ENCODE measurements at places on chromosomes 12 and 14.

- no peak for DNase-seq
Measured at GRCh38 chr12:11753826-11754225, 104.4 kb downstream of the ETV6 start.

GRCh38 chr14:93960108-93960475 lies 16.3 kb downstream of the ASB2 start:
- DNase-seq: no peak

GRCh38 chr12:80766897-80767296 lies 50.2 kb downstream of the MYF5 start:
- DNase-seq: no peak

- DNase-seq: no peak
Measured at GRCh38 chr12:79424109-79424721, 266.5 kb downstream of the PAWR start.

DNA sequence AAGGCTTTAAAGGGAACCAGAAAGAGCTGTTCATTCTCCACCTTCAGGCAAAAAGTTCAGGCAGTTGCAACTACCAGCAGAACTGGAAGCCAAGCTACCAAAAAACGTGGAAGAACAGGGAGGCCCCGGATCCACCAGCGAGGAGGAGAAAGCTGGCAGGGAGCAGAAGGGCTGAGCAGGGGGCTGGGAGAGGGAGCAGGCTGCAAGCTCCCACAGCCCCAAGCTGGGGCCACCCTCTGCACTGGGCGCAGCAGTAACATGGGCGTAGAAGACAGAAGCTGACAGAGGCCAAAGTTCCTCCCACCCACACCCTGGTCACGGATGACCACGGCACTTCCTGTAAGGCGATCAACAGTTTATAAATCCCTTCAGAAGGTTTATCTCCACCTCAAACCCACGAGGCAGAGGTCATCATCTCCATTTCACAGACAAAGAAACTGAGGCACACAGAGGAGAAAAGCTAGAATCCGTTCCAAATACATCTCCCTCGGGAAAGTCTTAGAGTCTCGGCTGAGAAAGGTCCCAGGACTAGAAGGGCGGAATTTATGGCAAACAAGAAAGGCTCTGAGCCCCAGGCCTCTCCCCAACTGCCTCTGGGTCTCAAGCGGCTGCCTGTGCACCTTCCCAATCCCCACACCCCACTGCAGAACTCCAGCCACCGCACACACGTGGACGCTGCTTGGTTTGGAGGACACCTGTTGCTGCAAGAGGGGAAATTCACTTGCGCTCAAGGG lies 1.8 kb downstream of the CCDC85C start:
- no peak for DNase-seq

DNA sequence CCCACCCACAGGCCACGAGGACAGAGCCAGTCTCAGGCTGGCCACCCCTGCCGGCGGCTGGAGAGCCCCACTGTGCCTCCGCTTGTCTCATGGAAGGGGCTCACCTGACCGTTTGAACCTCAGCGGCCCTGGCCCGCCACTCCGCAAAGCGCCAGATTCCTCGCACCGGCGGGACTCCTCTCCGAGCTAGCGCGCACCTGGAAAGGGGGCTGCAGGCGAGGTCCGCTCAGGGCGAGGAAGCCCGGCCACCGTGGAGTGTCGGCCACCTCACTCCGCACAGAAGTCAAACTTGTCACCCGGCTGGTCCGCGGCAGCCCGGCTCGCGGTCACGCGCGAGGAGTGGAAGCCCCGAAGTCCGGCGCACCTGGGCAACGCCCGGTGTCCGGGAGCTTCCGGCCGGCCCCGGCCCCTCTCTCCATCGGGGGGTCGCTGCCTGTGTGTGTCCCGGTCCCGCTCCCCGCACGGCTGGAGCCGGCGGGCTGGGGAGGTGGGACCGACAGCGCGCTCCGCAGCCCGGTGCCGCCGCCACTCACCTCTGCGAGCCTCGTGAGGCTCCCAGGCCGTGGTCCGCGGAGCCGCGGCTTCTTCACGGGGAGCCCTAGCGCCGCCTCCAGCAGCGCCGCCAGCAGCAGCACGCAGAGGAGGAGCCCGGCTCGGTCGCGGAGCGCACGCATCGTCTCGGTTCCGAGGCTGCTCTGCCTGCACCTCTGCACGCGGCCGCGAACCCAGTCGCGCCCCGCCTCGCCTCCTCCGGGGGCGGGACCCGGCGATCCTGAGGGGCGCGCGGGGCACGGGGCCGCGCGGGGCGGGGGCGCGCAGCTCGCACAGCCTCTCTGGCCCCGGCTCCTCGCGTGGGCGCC lies at the start of gene ISM2:
ISM2 (minus strand) TSS at position 697 of the 860 bp plus-strand sequence; CDS start at position 674, 23 bp downstream.
- no peak for DNase-seq

- DNase-seq: no peak
Measured at GRCh38 chr12:29317556-29318363, 63.2 kb downstream of the ERGIC2 start.

- DNase-seq: no peak
Measured at GRCh38 chr12:83827860-83828259, 1084.7 kb downstream of the SLC6A15 start.

GRCh38 chr12:69844836-69845235 lies 19.8 kb downstream of the MYRFL start:
- DNase-seq: no peak

DNA sequence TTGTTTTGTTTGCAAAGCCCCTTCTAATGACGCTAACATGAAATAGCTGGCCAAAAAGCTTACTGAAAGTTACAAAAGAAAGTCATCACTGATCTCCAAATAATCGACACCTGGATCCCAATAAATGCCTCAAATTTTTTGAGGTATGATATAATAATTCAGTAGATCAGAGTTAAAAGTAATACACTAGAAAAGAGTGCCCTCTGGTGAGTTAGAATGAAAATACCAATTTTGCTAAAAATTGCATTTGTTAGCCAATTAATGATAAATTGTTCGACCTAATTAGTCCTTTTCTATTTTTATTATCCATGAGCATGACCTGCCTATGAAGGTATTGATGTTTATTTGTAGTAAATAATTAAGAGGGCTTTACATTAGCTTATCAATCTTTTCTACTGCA lies 78.6 kb downstream of the CEP128 start:
- no peak for DNase-seq

DNA sequence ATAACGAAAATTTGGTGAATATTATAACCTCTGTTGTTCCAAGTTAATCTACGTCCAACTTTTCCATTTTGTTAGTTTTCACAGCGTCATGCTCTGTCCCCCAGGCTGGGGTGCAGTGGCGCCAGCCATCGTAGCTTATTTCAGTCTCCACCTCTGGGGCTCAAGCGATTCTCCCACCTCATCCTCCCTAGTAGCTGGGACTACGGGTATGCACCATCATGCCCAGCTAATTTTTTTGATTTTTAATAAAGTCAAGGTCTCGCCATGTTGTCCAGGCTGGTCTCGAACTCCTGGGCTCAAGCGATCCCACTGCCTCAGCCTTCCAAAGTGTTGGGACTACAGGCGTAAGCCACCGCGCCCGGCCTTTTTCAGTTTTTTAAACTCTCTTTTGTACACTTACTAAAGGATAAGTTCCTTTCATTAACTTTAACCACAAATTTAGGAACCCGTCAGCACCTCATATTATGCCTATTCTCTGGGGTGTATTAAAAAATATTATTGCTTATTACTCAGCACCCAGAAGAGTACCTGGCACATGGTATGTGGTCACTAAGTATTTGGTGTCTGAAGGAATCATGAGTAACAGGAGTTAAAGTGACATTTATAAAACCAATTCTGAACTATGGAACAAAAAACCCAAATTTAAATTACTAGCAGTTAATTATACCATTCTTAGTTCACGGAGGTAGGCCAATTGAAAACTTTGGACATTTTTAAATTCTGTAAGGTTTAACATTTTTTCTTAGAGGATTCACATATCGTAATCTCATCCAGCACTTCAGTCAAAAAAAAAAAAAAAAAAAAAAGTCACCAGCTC lies 925 bp upstream of the MIPOL1 start:
- no peak for DNase-seq

DNA sequence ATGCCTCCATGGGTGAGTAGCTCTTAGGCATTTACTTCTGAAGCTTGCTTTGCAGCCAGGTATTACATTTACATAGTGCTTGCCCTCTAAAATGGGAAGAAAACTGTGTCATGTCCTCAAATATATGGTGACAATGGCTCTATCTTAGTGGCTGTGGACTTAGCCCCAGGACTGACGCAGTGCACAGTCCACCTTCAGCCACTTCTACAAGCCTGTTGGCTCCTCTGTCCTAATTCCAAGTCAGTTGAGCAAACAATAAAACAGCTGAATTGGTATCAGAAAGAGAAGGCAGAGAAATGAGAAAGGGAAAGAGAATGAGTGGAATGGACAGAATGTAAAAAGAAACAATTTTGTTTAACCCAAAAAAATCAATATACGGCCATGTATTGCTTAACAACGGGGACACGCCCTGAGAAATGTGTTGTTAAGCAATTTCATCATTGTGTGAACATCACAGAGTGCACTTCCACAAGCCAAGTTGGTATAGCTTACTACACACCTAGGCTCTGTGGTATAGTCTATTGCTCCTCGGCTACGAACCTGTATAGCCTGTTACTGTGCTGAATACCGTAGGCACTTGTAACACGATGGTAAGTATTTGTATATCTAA lies 93.5 kb downstream of the GRIN2B start:
- no peak for DNase-seq

GRCh38 chr12:31298922-31299321 lies 27.0 kb downstream of the SINHCAF start:
- DNase-seq: no peak

GRCh38 chr14:76473481-76474263 lies 97.7 kb downstream of the ESRRB start:
- DNase-seq: no peak

DNA sequence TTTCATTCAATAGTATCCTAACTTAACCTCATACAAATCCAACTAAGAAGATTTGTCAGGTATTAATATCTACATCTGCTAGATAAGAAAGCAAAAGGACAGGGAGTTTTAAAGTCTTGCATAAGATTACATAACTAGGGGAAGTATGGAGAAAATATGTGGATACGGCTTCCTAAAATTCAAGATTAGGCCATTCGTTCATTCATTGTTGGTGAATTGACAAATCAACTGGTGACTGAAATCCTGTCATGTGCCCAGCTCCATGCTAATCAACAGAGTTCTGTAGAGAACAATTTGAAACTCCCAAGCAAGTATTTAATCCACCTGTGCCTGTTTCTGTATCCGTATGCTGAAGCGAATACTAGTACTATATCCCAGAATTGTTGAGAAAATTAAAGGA lies 260.9 kb upstream of the USP15 start:
- no peak for DNase-seq

DNA sequence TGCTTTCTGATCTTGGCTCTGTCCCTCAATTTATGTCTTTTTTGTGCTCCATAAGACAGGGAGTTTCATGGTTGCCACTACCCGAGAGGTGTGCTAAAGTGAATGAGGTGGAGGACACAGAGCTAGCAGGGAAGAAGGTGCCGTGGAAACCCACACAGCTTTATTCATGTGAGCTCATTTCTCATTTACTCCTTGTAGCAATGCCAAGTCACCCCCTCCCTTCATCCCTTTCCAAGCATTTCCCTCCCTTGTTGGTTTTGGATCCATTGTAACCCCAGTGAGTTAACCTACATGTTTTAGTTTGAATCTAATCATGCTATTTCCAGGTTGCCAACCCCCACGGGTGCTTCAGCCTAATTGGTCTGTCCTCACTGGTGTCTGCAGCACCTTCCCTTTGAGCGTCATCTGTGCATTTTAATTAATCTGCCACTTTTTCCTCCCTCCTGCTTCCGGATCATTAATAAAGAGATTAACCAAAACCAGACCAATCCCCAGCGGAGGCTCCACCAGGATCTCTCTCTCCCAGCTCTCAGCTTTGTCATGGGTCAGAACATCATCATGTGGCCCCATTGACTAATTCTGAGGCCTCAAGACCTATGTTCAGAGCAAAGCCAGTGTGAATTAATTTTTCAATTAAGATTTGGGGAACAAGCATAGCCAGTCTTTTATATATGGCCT lies 56.2 kb downstream of the NTF3 start:
- DNase-seq: no peak

DNA sequence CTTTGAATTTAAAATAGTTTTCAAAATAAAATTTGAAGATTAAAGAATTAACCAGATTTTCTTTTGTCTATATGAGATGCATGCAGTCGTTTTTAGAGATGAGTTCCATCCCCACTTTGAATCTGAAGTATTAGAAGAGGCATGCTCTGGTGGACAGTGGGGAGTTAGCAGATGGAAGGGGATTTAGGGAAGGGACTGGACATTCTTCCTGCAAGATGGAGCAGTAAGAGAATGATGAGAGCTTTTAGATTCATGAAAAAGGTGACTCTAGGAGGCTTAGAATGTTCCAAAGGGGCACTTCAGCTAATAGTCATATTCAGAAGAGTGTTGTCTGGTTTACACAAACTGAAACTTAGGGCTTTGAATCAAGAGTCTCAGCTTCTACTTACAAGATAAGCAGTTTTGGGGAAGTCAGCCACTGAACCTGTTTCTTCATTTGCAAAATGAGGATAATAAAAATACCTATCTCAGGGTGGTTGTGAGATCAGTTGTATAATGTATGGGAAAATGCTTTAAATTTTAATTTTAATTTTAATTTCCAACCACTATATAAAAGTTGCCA lies 3.7 kb downstream of the ZBTB1 start:
- DNase-seq: no peak

GRCh38 chr12:80271780-80272179 lies 172.3 kb upstream of the PTPRQ start:
- no peak for DNase-seq

GRCh38 chr12:15706010-15706676 lies 83.0 kb downstream of the EPS8 start:
- no peak for DNase-seq

- DNase-seq: no peak
Measured at GRCh38 chr14:56073799-56074198, 44.4 kb upstream of the PELI2 start.

DNA sequence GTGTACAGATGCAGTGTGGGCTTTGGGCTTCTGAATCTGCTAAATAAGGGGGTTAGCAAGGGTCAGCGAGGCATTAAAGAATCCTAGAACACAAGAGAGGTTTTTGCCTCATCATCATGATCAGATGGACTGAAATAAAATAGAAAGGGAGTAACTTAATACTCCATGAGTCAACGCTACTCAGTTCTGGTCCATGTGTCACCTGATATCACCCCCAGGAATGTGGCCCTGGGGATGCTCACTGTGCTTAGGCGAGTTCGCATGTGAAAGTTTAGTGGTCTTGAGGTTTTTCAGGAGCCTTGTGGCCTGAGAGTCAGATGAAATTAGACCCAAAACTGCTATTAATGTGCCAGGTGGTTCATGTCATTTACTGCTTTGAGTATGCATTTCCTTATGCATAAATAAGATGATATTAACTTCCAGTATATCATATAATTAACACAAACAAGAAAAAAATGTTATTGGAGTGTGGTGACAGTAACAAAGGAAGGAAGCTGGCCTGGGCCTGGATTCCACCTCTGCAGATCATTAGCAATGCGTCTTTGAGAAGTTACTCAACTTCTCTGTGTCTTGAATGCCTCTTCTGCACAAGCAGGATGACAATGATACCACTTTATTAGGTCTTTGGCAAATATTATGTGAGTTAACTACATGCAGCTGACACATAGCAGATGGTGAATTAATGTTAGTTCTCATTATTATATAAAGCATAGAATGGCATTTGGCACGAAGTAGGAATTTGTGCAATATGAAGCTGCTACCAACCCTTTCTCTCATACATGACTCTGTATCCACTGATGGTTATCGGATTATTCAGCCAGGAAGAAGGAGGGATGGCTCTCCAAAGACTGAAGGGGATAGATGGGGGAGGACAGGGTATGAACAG lies 1272.6 kb downstream of the AACS start:
- no peak for DNase-seq
